ENCODE measurements at places on chromosomes 2 and 18. TPM values are rescaled to one million over a fixed set of nuclear protein-coding genes. Genes with fewer than 3 reads are reported as not detected.

Gene DSG2
- total RNA-seq = 1.6 TPM

Gene ALLC
- not detected for total RNA-seq

Gene CD8B
- 79.3 TPM for total RNA-seq

Gene FMNL2
- 3.5 TPM for total RNA-seq

Gene LRRC30
- total RNA-seq = not detected

Gene KIAA2012
- total RNA-seq = not detected
